Stimulated activated CD8-positive, alpha-beta memory T cell treated with anti-CD3 and anti-CD28 coated beads, Interleukin-2, amount 100 ng/mL, for 1 hour (primary cell): ENCODE measurements at places on chromosomes 3 and 15.

DNA sequence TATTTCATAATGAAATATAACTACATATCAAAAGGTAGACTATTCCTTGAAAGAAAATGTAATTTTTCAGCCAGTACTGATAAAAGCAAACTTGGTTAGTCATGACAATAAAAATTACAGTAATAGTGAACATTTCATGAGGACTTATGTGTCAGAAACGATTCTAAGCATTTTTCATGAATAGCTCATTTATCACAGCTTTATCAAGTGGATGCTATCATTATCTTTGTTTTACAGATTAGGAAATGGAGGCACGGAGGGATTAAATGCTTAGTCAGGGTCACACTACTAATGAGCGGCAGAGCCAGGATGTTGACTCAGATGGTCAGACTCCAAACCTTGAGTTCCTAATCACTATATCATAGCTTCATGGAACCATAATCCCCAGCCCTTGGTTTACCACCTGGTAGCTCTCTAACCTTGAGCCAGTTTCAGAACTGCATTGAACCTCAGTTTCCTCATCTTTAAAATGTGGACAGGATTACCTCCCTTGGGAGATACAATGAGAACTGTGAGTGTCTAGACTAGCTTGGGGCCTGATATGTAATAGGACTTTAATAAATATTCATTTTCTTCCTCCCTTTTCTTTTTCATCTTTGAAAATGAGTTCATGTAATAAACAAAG, 85.4 kb downstream of the TNIK start:
- no peak for DNase-seq

DNA sequence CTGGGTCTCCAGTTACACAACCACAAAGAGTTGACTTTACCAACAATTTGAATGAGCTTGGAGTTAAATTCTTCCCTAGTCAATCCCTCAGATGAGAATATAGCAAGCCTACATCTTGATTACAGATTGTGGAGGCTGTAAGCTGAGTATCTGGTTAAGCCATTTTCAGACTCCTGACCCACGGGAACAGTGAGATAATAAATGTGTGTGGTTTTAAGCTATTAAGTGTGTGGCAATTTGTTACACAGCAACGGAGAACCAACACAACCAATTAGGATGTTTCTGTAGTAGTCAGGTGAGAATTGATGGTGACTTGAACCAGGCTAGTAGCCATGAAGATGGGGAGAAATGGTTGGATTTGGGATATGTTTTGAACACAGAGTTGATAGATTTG, 37.7 kb upstream of the SLC4A7 start:
- no peak for DNase-seq

- DNase-seq, result no peak
These were observed 243.5 kb downstream of the CLSTN2 start for GRCh38 chr3:140178482-140178881.

- no peak for DNase-seq
These were observed 396.1 kb downstream of the VGLL3 start for GRCh38 chr3:86594838-86595237.

DNA sequence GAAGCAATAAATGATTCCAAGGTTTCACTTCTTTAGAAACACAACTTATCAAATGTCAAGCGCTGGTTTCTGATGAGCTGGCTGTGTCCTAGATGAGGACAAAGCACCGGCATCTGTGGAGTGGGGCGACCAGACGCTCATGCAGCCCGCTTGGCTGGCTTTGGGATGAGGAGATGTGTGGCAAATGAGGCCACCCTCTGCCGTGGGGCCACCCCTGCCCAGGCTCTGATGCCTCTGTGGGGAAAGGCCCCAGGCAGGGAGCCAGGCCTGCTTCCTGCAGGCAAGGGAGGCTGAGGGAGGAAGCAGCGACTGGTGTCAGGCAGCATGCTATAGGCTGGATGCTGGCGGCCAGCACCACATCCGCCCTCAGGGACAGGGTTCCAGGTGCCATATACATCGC, 102.9 kb downstream of the HERC2 start:
- DNase-seq, result no peak

DNA sequence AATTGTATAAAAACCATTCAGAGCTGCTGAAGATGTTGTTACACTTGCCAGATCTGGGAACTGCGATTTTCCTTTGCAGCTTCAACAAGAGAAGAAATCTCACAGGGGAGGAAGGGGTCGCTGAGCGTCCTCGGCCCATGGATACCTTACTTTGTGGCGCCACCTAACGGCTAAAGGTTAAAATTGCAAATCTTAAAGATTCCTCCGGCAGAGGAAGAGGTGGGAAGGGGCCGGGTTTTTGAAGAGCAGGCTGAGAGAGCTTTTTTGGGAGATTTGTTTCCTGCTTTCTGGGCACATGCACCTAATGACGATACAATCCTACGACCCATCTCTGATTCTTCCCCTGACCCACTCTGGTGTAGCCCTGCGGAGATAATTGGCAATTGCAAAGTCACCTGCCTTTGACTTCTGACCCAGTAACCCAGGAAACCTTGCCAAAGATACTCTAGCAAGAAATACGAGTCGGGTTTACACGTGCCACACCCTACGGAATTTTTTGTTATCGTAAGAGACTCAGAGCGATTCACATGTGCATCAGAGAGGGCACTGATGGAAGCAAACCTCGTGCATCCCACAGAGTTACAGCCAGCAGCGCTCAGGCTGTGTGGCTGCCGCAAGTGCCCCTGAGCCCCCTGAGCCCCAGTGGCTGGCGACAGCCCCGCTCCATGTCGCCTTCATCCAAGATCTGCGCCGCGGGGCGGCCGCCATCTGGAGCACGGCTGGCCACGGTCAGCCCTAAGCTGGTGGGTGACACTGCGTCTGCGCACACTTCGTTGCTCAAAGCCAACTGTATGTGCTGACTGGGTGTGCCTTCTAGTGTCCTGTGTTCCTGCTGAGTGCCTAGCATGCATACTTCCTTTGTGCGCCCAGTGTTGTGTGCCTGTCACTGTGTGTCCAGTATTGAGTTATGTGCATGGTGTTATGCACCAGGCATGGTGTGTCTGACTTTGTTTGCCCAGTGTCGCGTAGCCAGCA, 55.2 kb upstream of the CHRNA7 start:
- DNase-seq, result no peak

- DNase-seq, result no peak
These were observed 755.8 kb downstream of the ROBO1 start for GRCh38 chr3:79011821-79012529.

- no peak for DNase-seq
These were observed 1.3 kb downstream of the SPSB4 start for GRCh38 chr3:141052201-141053069.

- peak; percentile 20 for DNase-seq
These were observed 5.9 kb upstream of the CALML4 start for GRCh38 chr15:68210821-68211655.

DNA sequence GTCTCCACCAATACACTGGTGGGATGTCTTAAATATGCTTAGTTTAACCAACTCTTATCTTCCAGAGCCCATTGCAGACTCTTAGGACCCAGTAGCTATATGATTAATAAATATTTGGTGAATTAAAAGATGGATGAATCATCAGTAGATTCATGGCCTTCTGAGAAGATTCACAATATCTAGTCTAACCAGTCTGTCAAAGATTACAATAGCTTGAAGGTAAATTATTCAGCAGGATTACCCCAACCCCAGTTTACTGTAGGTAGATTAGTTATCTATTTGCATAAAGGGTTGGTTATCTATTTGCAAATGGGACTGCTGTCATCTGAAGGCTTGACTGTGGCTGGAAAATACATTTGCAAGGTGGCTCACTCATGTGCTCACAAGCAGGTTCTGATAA, 239.4 kb upstream of the THRB start:
- no peak for DNase-seq

DNA sequence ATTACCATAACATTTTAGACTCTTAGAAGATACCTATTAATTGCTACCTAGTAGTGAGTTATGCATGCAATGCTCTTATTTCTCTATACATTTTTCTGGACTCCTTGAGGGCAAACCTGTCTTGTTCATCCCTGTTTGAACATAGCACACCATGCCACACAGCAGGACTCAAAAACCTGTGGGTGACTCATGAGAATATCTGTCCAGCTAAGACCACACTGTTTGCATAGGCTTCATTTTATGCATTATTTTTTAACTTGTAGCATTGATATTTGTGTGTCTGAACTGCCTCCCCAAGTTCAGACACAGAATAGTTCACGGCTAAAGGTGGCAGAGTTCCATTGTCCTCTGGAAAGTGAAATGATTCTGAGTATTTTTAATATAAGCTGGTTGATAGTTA, 1.8 kb downstream of the LMCD1 start:
- DNase-seq, result no peak

- DNase-seq, result no peak
These were observed 224.4 kb upstream of the ICE2 start for GRCh38 chr15:60703207-60703933.

DNA sequence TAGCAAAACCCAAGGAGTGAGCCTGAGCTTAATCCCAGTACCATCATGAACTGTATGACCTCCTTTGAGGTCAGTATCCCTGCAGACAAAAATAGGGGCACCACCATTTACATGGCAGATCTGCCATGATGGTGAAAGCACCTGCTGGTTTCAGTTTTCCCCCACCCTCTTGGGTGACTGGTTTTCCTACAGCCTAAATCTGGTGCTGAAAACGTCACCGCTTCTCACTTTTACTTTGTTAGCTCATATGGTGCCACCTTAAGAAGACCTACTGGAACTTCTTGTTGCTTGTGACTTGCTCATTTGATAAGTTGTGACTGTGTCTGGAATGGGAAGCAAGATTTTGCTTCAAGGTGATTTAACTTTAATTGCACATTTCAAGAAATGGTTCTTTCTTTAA, 5.1 kb downstream of the PPP1R2 start:
- DNase-seq, result no peak

DNA sequence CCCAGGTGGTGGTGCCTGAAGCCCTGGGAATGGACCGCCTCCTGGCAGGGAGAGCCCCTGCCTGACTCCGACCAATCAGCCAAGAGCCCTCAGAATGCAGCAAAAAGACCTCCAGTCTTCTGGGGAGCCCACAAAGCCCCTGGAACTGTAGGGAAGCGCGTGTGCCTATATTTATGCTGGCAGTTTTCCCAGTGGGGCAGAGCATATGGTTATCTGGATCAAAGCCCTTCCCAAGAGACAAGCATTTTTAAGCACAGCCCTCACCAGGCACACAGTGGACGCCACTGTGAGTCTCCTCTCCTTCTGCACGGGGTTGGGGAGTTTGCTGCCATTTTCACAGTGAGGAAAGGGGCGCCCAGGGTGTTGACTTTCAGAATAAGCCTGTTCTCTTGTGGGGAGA, 80.9 kb upstream of the RPL32 start:
- no peak for DNase-seq

DNA sequence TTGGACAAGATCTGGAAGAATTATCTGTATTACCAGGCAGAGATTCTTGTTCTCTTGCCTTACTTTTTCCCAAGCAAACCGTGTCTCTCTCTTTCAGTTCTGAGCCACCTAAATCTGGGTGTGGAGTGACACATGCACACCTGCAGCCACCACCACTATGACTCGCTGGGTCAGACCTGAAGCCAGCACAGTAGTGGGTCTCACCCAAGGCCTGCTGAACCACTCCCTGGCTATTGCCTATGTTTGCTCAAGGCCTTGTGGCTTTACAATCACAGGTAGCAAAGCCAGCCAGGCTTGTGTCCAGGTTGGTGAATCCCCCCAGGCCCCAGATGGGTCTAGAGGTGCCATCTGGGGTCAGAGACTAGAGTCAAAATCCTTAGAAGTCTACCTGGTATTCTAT, 28.7 kb upstream of the COPB2 start:
- no peak for DNase-seq

- DNase-seq, result no peak
These were observed 230.8 kb downstream of the FEZF2 start for GRCh38 chr3:62142331-62143085.

DNA sequence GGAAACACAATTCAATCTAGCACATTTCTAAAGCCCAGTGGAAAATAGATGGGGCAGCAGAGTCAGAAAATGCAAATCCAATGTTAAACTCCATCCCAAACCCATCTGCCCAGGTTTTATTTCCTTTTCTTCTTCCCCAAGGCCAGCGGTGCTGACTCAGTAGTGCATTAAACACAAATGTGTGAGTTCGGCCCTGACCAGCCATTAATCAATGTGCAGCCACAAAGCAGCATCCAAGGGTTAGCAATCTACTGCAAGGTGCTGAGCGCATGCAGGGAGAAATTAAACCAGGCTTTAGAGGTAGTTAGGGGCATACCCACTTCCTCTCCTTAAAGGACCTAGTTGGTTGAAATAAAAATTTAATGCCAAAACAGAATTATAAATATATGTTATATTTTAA, 583.3 kb upstream of the PPP2R3A start:
- no peak for DNase-seq
